Effector CD4-positive, alpha-beta T cell (primary cell): ENCODE measurements at places on chromosomes 1 and 21.

DNA sequence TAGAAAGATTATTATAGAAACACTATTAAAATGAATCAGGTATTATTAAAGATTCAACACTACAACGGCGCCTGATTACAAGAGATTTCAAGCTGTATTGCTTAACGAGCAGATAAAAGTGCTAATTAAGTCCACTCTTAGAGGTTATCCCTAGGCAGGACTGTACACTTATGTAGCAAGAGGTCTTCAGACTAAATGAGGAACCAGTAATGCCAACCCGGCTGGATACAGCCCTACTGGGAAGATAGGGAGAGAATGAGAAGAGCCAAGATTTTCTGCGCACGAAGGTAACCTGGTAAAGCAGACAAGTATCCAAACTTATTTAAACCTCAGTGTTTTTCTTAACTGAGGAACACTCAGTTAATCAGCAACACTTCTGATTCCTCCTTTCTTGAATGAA is 115.7 kb upstream of the HIVEP3 start:
- no peak for DNase-seq

- no peak for DNase-seq
These were observed 78.9 kb downstream of the OBSCN start for GRCh38 chr1:228286505-228287417.

DNA sequence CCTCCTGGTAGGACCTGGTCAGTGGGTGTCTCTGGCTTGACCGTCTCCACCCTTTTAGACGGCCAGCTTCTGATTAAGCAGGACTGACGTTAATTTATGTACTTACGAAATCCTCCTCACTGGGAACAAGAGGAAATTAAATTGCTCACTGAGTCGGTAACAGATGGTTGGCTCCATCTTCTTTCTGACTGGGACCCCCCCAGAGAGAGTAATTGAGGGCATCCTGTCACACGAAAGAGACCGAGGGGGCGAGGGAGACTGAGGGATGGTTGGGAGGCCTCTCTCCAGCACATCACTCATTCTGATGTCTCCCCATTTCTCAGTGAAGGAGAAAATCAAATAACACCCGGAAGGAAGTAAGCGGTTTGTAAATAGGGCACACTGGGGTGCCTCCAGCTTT is 104.8 kb downstream of the OMA1 start:
- DNase-seq = no peak

DNA sequence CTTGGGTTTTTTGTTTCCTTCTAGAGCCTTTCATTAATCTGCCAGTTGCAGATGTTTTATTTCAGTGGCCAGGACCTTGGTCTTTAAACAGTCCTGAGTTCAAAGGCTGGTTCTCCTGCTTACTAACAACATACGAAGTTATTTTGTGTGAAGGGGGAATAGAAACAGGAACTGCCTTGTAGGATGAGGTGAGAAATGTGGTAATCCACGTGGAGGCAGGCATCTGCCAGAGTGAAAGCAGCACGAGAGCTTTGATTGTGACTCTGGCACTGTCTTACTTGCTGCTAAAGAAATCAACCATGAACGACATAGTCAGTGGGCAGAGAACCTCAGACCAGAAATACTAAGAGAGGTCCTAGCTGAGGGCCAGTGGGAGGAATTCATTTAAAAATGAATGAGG is 30.4 kb downstream of the TMEM63A start:
- no peak for DNase-seq

GRCh38 chr1:59046134-59046533 is 250.8 kb upstream of the FGGY start:
- no peak for DNase-seq

GRCh38 chr1:182725259-182726255 is 41.2 kb upstream of the RGS8 start:
- no peak for DNase-seq

DNA sequence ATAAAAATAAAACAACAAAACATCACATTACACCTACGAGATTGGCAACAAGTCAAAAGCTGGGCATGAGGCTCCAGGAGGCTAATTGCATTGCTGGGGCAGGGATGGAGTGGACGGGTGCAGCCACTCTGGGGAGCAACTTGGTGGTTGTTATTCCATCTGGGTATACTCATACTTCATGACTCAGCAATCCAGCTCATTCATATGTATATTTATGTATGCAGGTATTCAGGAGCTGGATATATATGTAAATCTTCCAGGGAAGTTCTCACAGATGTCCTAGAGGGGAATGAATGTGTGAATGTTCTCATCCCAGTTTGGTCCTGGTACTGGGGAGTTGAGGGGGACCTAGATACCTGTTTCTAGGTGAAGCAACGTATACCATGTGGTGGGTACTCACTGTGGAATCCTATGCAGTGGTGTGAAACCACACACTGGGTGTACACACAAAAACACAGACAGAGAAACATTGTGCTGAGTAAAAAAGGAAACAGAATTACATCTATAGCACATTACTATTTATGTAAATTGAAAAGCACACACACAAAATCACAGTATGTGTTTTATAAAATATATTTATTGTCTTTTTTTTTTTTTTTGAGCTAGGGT is 79.7 kb upstream of the RAB4A start:
- DNase-seq = no peak

- no peak for DNase-seq
These were observed 11.5 kb downstream of the CYB5RL start for GRCh38 chr1:54188291-54188690.

GRCh38 chr1:1990222-1990621 is 13.4 kb downstream of the CFAP74 start:
- DNase-seq = no peak

GRCh38 chr21:38474124-38474523 is 24.2 kb downstream of the ERG start:
- DNase-seq = no peak

GRCh38 chr1:165562571-165562970 is 18.8 kb downstream of the LRRC52 start:
- no peak for DNase-seq

DNA sequence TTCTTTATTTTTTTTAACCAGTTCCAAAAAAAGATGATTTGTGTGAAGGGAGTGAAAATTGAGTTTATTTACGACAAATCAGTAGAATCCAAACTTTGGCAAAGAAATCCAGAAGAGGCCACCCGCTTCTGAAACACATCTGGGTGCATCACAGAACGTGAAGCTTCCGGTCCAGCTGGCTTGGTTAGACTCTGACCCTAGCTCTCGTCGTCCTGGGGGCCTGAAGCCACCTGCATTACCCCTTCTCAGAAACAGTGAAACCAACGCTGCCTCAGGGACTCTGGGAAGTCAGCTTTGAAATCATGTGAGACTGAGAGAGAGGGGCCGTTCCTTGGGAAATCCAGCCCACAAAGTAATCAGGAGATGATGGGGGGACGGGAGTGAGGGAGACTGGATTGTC is 21.8 kb downstream of the AJAP1 start:
- DNase-seq = no peak

DNA sequence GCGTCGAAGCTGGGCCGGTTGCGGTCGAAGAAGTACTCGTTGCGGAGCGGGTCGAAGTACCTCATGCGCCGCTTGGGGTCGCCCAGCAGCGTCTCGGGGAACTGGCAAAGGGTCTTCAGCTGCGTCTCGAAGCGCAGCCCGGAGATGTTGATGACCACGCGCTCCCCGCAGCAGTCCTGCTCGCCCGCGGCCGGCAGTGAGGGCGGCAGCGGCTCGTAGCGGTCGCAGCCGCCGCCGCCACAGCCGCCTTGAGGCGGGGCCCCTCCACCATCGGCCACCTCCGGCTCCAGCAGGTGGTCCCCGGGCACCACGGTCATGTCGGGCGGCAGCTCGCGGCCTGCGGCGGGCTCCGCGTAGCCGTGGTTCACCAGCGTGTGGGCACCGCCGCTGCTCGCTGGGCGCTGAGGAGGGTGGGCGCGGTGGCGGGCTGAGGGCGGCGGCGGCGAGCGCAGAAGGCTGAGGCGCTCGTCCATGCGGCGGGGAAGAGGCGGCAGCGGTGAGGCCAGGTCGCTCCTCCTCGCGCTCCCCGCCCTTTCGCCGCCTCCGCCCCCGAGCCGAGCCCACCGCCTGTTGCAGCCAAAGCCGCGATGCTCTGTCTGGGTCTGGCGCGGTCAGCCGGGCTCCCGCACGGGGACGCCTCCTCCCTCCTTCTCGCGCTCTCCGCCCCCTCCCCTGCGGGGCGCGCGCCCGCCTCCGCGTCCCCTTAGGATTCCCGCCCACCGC is at the start of gene KCNA3:
Gene KCNA3 (minus strand): TSS at position 604 of the 723 bp plus-strand sequence. CDS start 131 bp downstream, at position 473.
- peak; percentile 56 for DNase-seq

- DNase-seq = no peak
These were observed 113.6 kb downstream of the SIK1 start for GRCh38 chr21:43313221-43313938.

DNA sequence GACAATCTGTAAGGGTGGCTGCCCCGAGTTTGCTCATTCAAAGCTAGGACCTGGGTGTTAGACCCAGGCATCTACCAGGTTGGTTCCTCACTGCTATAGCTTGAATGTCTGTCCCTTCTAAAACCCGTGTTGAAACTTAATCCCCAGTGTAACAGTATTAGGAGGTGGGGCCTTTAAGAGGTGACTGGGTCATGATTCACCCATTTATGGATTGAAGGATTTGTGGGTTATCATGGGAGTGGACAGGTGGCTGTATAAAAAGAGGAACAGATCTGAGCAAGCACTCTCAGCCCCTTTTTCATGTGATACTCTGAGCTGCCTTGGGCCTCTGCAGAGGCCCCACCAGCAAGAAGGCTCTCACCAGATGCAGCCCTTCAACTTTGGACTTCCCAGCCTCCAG is 29.4 kb downstream of the PSMG1 start:
- no peak for DNase-seq

- DNase-seq = no peak
These were observed 23.6 kb upstream of the PSEN2 start for GRCh38 chr1:226846786-226847185.

DNA sequence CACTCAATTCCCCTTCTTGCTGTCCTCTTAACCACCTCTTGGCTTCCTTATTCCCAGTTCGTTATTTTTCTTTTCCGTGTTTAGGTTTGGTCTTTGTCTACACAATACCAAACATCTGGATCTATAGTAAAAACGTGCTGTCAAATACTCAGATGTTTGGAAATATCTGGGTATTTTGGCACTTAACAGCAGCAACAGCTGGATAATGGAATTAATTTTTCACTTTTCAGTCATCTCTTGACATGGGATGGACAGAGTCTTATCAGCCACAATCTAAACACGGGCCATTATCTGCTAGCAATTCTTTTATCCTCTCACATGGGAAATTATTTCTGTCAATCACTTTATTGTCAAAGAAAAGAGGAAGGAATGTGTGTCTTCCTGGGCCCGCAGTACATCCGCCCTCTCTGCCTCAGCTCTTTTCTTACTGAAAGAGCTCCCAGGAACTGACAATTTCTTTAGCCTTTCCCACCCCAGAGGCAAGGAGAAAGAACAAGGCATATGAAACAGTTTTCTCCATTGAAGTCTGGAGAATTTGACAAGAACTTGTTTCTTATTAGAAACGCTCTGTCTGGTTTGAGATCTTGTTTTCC is 13.4 kb downstream of the NHLH2 start:
- DNase-seq = no peak

- DNase-seq = no peak
These were observed 39.9 kb downstream of the ATF3 start for GRCh38 chr1:212648431-212648830.

DNA sequence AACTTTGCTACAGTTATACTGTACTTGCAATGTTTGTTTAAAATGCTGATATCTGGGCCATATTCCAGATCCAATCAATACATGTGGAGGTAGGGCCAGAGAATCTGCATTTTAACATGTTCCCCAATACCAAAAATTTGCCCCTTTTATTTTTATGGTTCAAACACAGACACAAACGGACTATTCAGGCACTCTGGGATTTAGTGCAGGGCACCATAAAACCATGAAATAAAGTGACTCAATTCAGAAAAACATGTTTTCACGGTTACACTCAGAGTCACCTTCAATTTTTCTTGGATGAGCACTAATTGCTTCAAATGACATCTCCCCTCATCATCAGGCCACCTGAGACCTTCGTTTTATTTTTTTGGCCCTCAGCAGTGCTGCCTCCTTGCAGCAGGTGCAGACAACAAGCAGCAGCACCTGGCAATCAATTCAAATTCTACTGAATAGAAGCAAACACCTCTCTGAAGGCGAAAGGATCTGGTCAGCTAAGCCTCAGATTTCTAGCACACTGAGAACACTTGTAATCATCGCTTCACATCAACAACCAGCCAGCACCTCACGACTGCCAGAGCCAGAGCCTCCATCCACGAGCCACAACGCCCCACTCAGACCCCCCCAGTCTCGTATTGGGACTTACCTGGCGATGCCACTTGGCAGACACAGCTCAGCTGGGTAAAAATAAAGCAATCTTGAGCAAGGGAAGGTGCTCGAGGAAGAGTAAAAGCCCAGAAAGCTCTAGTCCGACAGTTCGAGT is 1.1 kb downstream of the ERO1B start:
- peak; percentile 18 for DNase-seq

- no peak for DNase-seq
These were observed 26.4 kb upstream of the RUNX1 start for GRCh38 chr21:35075546-35075945.

DNA sequence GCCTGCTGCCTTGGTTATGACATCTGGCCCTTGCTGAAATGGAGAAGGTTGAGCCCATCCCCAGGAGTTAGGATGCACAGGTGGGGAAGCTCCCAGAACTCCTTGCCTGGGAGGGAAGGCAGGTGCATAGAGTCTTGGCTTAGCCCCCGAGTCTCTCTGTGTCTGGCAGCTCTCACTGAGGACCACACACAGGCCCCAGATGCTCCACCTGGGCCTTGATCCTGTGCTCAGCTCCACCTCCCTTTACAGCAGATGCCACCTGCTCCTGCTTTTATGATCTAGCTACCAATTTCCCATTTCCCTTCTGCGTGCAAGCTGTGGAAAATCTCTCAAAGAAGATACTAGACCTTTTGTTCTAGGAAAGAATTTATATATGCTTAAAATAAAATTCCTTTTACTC is 28.8 kb upstream of the KCNJ6 start:
- DNase-seq = no peak

- DNase-seq = no peak
These were observed 221.8 kb upstream of the PLXNA2 start for GRCh38 chr1:208465786-208466590.

GRCh38 chr21:31667132-31667531 is 7.6 kb downstream of the SOD1 start:
- DNase-seq = no peak

GRCh38 chr1:203289281-203289981 is 15.9 kb upstream of the BTG2 start:
- peak; percentile 85 for DNase-seq

GRCh38 chr1:899636-900317 is 23.9 kb upstream of the SAMD11 start:
- DNase-seq = no peak

DNA sequence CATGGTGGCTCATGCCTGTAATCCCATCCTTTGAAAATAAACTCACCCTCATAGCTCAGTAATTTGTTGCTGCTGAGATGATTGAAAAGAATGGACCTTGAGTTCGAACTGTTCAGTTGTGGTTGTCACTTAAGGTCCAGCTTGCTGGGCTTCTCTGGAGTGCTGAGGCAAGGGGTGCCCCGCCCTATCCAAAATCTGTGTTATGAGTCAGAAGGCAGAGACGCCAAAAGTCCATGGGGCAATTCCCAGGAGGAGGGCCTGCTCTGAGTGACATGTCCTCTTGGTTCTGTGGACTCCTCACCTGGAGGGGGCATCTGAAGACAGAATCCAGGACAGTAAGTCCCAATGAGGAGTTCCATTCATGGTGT is 64.8 kb downstream of the MYOM3 start:
- no peak for DNase-seq
